ENCODE measurements at places on chromosomes 1 and 21.

GRCh38 chr21:21632926-21633325 lies 634.7 kb downstream of the NCAM2 start:
- no peak for DNase-seq

GRCh38 chr1:243568793-243569192 lies 281.2 kb downstream of the AKT3 start:
- no peak for DNase-seq

GRCh38 chr1:65605621-65606020 lies 185.2 kb downstream of the LEPR start:
- no peak for DNase-seq

GRCh38 chr1:209504571-209504970 lies 78.9 kb upstream of the CAMK1G start:
- DNase-seq = no peak

DNA sequence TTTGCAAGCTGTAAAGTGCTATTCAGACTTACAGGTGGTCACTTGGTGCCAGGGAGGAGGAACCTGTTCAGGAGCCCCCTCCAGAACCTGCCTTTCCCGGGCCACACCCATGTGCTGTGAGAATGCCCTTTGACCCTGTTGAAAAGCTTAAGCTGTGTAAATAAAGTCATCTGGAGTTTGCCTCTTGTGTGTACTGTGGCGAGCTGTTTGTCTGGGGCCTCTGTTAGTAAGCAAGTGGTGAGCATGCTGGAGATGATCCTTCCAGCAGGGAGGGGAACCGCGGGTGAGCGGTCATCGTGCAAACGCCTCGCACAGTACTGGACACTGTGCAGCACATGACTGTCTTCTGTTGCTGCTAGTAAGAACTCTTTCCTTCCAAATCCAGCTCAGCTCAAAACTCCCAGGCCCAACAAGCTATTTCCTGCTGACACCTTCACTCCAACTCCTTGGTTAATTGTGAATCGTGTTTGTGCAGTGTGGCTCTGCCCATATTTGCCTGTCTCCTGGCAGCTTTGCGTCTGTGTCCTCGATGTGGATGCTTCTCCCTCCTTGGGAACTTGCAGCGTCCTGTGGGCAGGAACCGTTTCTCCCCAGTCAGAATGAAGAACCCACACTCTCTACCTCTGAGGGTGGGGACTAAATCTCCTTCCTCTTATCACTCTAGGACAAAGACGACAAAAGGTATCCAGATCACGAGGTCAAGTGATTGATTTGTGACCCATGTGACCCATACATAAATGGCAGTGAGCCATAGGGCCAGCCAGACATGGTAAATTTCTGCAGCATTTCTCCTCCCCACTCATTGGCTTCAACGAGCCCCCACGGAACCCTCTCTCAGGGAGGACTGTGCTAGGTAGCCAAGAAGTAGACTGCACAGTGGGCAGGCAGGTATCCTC lies 13.9 kb upstream of the BTG2 start:
- DNase-seq = no peak

- DNase-seq = no peak
Measured at GRCh38 chr21:46538262-46538661, 66.6 kb downstream of the S100B start.

GRCh38 chr1:63787875-63788274 lies 14.1 kb downstream of the ROR1 start:
- no peak for DNase-seq

DNA sequence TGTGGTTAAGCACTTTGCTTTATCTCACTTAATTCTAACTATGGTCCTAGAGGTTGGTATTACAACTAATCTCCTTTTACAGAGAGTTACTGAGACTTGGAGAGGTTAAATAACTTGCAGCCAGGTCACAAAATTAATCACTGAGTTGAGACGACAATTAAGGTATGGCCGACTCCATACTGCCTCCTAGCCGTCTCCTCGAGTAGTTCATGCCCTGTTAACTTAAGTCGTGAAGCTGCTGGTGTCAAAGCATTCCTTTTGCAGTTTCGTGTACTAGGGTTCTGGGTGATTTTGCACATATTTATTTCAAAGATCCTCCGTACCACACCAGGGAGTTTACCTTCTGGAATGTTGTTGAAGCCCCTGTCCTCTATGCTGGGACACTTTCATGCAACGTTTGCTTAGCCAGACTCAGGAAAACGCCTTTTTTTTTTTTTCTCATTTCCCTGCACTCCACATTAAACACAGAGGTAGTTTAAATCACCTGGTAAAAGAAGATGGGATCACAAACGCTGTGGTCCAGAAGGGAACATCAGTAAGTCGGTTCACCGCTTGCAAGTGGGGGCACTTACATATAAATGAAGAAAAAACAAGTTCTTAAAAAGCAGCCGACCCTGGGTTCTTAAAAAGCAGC lies 570 bp upstream of the NEK7 start:
- peak; percentile 7 for DNase-seq

DNA sequence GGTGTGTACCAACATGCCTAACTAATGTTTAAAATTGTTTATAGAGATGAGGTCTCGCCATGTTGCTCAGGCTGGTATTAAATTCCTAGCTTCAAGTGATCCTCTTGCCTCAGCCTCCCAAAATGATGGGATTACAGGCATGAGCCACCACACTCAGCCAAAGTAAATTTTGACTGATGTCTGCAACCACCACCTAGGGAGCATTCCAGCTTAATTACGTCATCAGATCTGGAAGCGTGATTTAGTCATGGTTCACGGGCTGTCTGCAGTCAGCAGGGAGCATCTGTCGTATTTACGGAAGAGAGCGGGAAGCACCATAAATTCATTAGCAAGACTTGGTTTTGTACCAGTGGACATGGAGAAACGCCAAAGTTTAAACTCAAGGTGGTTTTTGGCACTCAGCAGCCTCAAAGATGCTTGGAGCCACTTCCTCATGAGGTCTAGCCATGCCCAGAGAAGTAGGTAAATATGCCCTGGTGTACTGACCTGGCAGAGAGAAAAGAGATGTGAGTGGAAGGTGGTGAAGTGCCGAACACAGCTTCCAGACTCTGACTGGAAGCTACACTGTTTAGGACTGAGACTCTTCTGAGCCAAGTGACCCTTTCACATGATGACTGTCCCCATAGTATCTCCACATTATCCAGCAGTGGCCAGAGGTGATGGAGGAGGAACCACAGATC lies 60.8 kb upstream of the SLC35F3 start:
- no peak for DNase-seq

DNA sequence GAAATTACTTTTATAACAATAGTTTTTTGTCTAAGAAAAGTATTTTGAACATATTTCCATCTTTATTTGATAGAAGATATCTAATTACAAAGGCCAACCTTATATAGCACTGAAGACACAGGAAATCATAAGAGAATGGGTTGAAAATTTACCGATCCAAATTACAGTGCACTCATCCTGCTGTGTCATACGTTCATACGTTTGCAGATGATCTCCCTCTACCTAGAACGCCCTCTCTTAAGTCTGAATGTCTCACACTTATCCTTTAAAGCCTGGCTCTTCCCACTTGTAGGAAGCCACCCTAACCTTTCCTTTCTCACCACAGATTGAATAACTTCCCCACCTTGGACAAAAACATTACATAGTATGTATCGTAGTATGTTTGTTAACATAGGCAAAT lies 9.3 kb downstream of the ASH1L start:
- DNase-seq = no peak

DNA sequence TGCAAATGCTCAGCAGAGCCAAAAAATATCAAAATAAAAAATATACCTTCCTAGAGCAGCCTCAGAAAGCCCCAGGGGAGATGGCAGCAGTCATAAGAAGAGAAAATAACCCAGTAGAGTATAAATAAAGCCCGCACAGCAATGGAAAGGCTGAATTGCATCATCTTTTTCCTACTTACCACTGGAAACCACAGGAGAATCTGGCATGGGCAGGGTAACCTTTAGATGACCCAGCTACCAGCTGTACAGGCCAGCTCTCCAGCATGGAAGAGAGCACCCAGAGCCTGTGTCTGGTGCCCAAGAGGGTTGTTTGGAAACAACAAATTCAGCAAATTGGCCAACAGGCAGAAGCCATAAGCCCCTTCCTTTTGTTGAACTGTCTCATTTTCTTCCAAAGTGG lies 253.1 kb downstream of the OMA1 start:
- no peak for DNase-seq

DNA sequence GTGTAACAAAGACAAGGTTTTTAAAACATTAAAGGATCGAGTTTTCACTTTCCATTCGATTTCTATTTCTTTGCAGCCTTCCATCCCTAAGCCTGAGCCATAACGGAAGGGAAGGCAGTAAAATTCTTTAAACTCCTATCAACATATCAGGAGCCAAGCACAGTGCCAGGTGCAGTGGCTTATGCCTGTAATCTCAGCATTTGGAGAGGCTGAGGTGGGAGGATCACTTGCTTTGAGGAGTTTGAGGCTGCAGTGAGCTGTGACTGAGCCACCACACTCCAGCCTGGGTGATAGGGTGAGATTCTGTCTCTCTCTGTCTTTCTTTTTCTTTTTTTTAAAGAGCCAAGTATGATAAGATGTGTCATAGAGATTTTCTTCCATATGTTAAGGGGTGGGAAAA lies 217.5 kb upstream of the GREM2 start:
- DNase-seq = no peak

- no peak for DNase-seq
Measured at GRCh38 chr1:23979387-23979880, 693 bp downstream of the SRSF10 start.

DNA sequence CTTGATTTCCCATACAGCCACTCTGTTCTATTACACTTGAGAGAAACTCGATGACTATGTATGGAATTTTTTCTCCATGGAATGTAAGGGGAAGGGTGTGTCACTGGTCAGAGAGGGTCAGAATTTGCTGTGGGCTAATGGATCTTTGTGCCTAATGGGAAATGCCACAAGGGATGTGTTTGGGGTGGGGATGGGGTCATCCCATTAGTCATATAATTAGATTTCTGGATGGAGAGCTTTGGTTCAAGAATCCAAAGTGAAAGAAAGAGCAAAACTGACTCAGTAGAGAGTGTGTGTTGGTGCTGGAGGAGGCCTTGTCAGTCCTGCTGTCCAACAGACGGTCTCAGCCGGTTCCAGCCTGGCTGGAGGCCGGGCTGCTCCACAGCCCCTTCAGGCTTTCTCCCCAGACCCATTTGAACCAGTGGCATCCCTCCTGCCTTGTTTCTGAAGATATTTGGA lies 86.4 kb downstream of the LAMC2 start:
- DNase-seq = no peak

GRCh38 chr1:202578565-202578964 lies 131.7 kb downstream of the SYT2 start:
- no peak for DNase-seq

DNA sequence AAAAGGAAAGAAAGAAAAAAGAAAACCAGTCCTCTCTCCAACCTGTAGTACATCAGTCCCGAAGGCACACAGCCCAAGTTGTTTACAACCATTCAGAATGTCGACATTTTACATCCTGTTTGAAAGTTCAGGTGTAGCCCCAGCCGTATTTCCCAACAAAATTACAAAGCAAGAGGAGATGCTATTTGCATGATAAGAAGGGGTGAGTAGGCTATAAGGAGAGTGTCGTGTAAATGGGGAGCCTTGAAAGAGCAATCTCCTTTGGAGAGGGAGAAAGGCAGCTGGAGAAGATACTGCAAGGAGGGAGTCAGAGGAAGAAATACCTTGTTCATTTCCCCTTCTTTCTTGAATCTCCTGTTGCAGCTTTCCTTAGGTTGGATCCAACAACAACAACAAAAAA lies 35.5 kb upstream of the DENND1B start:
- no peak for DNase-seq

DNA sequence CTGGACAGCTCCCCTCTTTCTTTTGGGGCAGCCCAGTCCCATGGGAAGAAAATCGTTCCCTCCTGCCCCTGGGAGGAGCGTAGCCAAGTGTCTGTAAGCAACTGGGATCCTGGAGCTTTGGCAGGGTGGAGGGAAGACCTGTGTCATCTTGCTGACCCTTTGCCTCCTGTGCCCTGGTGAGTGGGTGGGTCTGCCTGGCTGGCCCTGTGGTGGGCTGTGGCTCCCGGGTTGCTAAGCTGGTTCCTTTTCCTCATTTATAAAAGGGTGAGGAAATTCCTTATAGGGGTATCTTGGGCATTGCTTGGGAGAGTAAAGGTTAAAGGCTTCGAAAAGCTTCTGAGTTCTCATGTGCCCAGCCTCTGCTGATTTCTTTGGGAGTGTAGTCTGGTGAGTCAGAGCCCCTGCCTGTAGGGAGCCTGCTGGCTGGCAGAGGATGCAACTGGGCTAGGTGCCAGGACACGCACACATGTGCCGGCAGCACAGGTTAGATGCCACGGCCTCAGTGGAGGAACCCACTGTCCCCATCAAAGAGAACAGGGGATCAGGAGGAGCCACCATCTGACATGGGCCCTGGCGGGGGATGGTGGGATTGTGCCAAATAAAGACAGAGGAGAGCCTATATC lies 85.2 kb downstream of the ARHGEF10L start:
- DNase-seq = no peak

GRCh38 chr1:99786751-99787501 lies 20.5 kb upstream of the FRRS1 start:
- no peak for DNase-seq

DNA sequence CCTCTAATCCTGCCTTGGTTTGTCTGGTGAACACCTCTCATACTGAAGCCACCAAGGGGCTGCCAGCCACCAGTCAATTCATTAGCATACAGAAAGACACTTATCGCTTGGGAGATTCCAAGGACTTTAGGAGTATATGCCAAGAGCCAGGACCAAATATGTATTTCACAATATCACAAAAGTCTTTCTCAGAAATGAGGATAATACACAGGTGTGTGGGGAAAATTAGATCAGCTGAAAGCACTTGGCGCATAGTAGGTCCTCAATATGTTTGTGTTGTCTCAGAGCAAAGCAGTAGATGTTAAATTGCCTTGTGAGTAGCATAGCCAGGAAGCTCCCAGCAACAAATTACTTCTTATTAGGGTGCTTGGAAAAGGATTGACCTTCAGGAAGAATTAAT lies 34.1 kb downstream of the KIRREL1 start:
- DNase-seq = no peak

- no peak for DNase-seq
Measured at GRCh38 chr1:31839662-31840343, 24.0 kb upstream of the SPOCD1 start.

DNA sequence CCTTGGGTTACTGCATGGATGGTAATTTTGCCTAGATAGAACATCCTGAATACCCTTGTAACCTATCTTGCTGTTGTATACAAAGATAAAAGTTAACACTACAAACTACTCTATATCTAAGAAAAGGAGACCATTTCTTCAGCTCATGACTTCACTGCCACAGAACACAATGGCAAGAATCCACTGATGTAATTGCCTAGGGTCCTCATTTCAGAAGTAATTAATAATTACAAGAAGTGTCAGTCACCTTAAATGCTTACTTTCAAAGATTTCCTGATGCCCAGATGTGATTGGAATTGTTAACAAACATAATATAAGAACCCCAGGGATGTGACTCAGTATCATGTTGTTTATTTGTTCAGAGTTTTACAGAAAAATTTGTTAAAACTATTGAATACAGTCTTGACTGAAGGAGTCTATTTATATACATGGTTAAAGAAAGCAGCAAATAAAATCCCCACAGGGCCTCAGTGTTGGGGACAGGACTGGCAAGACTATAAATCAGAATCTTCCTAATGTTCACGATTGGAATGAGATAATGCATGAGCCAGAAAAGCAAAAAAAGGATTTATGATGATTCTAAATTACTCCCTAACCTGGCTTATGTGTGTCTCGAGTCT lies 83.9 kb downstream of the CRB1 start:
- DNase-seq = no peak
